Bone marrow (tissue), 2 donors: ENCODE measurements at places on chromosomes 7 and 10.

DNA sequence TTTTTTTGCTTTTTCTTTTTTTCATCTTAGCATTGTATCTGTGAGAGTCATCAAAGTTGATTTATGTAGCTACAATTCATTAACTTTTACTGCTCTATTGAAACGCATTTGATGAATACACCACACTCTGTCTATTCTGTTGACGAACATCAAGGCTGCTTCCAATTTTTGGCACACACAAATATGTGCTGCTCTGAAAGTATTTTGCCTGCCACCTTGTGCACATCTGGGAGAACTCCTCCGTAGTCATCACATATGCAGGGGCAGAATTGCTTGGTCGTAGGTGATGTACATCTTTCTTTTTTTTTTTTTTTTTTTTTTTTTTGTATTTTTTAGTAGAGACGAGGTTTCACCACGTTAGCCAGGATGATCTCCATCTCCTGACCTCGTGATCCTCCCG lies 796.8 kb downstream of the KCNMA1 start:
- no peak for DNase-seq

GRCh38 chr7:158655507-158655906 lies 49.1 kb downstream of the NCAPG2 start:
- no peak for DNase-seq

DNA sequence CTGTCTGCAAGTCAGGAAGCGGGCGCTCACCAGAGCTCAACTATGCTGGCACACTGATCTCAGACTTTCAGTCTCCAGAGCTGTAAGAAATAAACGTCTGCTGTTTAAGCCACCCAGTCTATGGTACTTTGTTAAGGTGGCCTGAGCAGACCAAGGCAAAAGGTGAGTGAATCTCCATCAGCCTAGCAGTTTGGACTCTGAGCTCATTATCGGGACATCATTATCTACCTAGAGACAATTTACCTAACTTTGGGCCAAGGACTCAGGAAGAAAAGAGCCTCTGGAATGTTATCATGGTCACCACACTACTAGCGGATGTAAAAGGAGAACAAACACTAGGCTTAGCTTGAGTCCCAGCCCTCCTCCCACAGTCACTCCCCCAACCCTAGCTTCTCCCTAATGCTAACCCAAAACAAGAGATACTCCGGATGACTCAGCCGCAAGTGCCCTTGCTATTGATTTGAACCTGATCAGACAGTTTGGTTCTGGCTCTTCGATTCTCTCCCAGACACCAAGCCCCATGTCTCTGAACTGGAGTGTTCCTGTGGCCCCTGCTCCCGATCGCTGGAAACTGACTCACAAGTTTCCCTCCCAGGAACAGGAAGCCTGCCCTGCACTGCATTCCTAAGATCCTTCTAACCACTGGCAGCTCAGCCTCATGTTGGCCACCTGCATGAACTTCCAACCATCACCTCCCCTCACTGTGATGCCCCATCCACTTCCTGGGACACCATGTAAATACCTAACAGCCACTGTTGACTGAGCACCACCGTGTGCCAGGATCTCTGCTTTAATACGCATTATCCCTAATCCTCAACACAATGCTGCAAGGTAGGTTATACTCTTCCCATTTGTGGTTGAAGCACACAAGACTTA lies 34.5 kb downstream of the CREB3L2 start:
- DNase-seq, result peak; percentile 27

- DNase-seq, result no peak
Observed at GRCh38 chr10:26488344-26488743, 50.2 kb downstream of the APBB1IP start.

DNA sequence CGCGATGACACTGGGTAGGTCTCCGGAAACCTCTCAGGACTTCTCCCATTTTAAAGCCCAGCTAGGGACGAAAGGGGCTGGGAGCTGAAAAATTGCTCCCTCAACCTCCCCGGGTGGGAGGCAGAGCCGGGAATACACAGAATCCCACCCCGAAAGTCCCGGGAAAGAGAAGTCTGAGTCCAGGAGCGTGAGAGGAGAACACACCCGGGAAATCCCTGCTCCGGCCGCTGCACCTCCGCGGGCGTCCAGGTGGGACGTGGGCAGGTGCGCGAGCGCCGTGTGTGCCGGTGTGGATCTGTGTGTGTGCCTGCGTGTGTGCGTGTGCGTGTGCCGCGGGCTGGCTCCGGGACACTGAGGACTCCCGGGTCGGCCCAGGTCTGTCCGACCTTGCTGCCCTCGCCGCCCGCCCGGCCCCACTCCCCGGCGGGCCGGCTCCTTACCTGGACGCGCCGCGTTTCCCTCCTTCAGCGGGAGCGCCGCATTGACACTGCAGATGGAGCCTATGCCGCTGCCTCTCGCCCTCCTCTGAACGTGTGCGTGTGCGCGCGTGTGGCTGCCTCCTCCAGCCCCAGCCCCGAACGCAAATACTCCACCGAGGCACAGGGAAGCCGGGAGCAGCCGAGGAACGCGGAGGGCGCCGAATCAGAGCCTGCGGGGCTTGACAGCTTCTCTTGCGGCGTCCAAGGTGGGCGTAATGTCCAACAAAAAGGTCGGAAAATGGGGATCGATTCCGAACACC lies at the start of gene PLXNA4:
PLXNA4 (minus strand) TSS at position 489 of the 739 bp plus-strand sequence. CDS start 67,777 bp downstream, outside the sequence.
- no peak for DNase-seq

DNA sequence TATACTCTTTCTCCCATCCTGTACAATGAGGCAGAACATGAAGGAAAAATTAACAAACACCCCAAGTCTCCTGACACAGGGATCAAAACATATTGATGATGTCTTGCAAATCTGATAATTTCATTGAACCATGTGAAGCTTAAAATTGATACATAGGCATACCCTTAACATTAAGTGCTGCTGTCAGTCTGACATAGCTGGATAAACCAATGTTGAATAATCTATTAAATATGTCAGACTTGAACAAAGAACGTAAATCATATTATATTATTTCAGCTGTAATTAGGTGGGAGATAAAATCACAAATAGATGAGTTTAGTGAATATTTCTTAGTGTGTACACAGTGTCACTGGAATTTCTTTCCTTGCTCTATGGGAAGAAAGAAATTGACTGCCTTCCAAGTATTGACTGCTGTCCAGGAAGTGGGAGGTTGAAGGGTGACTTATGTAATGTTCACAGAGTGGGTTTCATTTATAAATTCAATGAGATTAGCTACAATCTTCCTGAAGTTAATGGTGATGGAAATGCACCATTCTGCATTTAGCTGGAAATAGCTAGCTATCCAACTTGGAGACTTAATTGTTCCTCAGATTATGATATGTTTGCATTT lies 170.8 kb downstream of the AUTS2 start:
- no peak for DNase-seq

- no peak for DNase-seq
Observed at GRCh38 chr7:107693396-107693795, 32.8 kb downstream of the SLC26A4 start.

DNA sequence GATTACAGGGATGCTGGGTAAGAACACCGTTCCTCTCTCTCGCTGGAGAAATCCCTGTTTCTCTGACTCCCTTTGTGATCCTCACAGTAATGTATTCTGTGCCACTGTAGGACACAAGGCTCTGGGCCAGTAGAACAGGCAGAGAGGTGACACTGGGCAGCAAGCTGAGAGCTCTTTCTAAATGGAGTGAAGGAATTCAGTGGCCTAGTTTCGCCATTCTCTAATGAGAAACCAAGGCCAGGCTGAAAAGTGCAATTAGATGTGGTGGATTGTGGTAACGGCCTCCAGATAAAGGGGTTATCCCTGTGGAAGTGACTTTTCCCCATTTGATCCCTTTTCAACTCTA lies 12.8 kb downstream of the KCTD7 start:
- no peak for DNase-seq

DNA sequence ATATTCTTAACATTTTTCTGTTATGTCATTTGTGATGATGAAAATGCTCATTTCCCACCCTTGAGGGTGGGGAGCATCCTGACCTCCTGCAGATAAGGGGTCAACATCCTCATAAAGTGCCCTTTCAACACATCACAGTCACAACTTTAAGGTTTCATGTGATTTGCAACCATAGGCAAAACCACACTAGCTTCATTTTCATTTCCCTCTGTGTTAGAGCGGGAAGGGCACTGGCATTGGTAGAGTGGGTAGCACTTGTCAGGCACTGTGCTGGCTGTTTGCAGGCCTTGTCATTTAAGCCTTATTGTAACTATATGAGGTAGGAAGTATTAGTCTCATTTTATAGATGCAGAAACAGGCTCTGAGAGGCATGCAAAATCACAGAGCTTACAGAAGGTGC lies 39.8 kb downstream of the PSMC2 start:
- DNase-seq, result no peak

GRCh38 chr7:100493476-100494264 lies 9.9 kb downstream of the NYAP1 start:
- DNase-seq, result no peak

DNA sequence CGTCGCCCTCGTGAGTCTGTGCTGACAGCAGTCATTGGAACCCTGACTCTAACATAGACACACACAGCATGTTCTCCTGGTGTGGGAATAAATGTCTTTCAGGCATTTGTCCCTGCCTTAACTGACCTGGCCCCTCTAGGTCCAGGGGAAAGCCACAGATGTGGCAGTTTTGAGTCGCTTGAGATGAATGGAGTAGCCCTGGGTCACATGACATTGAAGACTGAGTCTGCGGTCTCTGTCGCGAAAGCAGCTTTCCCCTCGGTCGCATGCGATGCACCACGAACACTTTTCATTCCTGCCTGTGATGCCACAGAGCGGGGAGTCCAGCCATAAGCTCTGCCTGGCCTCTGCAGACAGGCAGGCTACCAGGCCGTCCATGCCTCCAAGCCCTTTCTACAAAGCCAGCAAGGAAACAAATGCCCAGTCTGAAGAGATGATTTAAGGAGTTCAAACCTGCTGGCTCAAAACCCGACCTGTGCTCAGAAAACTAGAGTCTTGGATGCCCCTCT lies 172.3 kb downstream of the WDR37 start:
- no peak for DNase-seq

- no peak for DNase-seq
Observed at GRCh38 chr10:93535293-93535692, 31.2 kb upstream of the FFAR4 start.

- no peak for DNase-seq
Observed at GRCh38 chr10:35498693-35499092, 106.4 kb upstream of the GJD4 start.

DNA sequence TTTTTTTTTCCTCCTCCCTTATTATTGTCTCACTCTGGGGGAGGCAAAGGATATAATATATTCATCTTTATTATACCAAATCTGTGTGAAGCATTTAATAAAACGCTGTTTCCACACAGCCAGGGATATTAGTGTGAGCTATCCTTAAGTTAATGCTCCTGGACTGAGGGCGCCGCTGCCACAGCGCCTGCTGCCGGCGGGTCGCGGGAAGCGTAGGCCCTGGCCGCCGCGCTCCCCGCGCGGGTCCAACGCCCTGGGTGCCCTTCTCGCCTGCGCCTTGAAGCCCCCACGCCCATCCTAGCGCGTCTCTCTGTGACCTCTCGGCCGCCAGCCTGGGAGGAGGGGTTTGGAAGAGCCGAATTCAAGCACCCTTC lies 9.5 kb upstream of the LBX1 start:
- DNase-seq, result no peak

DNA sequence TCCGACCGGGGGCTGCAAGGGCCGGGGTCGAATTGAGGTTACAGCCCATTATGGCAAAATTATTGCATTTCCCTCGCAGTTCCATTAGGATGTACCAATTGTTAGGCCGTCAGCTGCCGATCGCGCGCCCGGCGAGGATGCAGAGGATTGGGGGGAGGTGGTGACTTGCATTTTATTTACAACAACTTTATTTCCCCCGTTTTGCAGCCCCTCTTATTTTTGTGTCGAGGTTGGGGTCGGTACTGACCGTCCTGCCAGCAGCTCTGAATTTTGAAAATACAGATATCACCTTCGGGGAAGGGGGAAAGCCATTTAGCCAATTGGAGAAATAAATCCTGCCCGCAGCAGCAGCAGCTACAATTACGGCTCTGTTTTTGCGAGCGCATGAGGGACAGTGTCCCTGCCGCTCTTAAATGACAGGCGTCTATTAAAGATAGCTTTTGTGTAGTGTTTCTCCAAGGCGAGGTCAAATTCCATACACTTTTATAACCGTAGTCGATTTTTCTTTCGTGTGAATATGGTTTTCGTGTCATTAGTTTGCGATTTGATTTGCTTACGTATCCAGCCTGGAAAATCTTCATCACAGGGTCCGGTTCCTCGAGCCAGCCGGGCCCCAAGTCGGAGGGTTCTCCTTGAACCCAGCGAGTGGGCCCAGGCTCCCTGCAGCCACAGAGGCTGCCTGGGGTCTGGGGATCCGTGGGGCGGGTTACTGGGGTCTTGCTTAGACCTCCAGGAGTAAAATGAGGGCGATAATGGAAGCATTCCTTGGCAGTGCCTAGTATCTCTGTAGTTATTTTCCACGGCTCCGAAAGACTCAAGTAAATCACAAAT lies 684 bp upstream of the HOXA5 start:
- DNase-seq, result no peak

- DNase-seq, result no peak
Observed at GRCh38 chr10:17176091-17176490, 25.4 kb downstream of the TRDMT1 start.

DNA sequence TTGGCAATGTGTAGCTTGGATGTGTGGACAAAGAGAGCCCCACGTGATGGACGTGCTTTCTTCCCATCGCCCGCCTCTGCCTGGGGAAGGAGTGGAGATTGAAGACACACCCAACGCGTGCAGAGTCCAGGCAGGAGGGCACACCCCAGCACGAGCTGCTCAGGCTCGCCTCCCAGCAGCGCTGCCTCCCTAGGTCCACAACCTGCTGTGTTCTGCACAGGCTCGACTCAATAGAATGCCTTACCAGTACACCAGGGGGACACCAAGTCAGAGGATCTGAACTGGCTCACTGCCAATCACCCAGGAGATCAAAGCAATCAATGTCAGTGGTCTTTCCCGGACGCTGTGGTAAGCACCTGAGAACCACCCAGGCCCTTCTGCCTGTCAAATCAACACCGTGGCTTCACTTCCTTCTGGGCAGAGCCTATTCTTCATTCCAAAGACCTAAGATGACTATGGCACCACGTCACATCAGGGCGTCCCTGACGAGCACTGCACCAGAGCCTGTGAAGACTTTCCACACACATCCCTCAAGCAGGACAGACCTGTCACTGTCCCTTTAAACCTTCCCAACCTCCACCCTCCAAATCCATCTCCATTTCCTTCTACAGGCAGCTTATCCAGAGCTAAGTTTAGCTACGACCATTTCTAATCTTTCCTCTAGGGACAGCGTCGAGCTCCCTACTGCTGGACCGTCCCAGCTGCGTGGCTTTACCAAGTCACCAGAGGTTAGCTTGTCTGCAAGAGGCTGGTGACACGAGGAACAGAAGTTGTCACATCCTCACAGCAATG lies 72.3 kb downstream of the AMZ1 start:
- no peak for DNase-seq

DNA sequence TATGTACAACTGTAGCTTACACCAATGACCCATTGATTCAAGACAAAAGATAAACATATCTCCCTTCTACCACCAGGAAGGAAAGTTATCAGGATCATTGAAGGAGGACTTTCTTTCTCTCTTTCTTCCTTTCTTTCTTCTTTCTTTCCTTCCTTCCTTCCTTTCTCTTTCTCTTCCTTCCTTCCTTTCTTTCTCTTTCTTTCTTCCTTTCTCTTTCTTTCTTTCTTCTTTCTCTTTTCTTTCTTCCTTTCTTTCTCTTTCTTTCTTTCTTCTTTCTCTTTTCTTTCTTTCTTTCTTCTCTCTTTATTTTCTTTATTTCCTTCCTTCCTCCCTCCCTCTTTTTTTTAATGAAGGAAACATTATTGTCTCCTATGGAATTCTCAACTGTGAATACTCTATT lies 10.6 kb upstream of the OR2A2 start:
- DNase-seq, result no peak

- peak; percentile 92 for DNase-seq
Observed at GRCh38 chr10:3887885-3888476, 103.0 kb upstream of the KLF6 start.

GRCh38 chr7:96663457-96663856 lies 46.2 kb downstream of the SEM1 start:
- no peak for DNase-seq
